ENCODE measurements at places on chromosomes 6 and 20.

DNA sequence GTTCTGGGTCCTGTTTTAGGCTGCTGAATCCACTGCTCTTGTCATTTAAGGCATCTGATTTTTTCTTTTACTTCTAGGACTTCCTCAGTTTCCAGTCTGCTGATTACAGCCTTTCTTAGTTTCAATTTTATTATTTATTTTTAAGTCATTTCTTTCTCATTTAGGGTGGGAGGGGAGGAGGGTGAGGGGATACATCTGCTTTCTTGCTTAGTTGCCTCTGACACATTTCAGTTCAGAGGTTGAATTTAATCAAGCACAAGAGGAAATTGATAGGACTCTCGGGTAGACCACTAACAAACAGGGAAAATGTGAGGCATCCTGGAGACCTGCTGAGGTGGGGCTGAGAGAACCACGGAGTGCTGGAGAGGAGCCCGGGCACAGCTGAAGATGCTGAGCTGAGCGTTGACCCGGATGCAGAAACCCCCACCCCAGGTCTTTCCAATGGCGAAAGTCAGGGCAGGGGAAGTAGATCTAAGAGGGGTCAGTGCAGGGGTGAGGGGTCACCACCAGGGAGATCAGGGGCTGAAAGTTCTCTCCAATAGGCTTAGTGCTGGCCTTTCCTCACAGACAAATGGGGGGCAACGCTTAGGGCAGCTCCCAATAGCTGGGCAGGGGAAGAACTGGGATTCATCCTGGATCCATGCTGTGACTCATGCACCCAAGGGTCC, 7.6 kb upstream of the TREML2 start:
- DNase-seq = no peak

DNA sequence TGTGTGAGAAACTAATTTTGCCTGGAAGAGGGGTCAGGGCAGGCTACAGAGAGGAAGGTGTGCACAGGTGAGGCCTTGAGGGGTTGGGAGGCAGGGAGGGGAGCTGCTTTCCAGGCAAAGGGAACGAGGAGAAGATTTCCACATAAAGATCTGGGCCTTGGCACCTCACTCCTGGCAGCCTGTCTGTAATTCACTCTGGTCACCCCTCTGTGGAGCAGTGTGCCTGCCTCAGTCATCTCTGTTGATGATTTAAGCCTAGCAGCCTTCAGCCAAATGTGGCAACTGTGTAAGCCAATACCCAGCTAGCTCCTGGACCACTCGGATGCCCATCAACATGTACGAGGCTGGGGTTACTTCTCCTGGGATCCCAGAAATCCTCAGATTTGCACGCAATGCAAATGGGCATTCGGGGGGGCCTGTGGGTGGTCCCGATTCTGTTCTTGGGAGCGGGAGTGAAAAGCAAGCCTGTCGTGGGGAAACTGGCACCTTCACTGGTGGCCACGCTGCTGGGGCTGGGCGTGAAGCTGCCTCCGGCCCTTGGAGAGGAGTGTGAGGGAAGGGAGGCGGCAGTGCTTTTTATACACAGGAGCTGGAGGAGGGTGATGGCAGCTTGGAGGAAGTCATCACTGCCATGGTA, 360.4 kb downstream of the ZFAND3 start:
- no peak for DNase-seq

DNA sequence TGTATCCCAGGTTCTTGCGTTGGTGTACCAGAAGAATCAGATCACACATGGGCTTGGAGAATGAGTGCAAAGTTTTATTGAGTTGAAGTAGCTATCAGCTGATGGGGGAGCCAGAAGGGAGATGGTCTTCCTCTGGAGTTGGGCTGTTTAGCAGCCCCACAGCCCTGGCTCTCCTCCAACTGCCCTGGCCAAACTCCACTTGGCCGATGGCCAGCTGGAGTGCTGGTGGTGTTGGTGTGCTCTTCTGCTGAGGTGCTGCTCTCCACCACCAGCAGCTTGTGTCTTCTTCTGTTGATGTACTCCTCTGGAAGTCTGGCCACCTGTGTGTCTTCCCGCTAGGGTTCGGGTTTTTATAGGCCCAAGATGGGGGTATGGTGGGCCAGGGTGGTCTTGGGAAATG, 172.8 kb downstream of the TINAG start:
- DNase-seq = peak; percentile 37

- no peak for DNase-seq
These were observed 17.7 kb downstream of the COL9A1 start for GRCh38 chr6:70285201-70285600.

GRCh38 chr6:34138191-34138590, 7.7 kb downstream of the GRM4 start:
- no peak for DNase-seq

- DNase-seq = no peak
These were observed 42.4 kb downstream of the LCA5 start for GRCh38 chr6:79494841-79495240.

GRCh38 chr20:8875586-8875985, 193.3 kb upstream of the PLCB4 start:
- peak; percentile 3 for DNase-seq

DNA sequence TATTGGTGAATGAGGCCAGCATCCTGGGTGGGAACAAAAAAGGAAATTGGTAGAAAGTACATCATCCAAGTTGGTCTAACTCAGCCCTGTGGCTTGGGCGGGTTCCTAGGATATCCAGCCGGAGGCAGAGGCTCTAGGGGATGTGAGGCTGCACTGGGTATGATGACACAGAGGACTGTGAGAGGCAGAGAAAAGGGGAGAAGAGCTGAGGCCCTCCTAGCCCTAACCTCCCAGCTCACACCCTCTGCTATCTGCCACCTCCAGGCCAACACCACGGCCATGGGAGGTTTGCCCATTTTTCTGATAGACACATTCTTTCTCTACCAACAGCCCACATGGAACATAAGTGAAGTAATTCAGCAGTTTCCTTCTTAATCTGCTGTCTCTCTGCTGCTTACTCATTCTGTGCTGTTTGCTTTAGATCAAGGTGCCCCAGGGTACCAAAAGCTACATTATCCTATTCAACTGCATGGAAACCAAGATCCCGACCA, 284.4 kb downstream of the ESR1 start:
- DNase-seq = peak; percentile 26
